AG08396 (cell line): ENCODE measurements at places on chromosomes 5 and 9.
A peak's percentile ranks its signal among the peaks of the same experiment; 100 is the strongest.

- no peak for DNase-seq
Observed at GRCh38 chr5:139717221-139717620, 69.1 kb downstream of the CXXC5 start.

GRCh38 chr9:128152133-128153059, 3.1 kb downstream of the LCN2 start:
- no peak for DNase-seq

- no peak for DNase-seq
Observed at GRCh38 chr5:7047511-7048261, 334.5 kb downstream of the TENT4A start.

- peak; percentile 5 for DNase-seq
Observed at GRCh38 chr9:70835323-70835722, 286.1 kb downstream of the TRPM3 start.

DNA sequence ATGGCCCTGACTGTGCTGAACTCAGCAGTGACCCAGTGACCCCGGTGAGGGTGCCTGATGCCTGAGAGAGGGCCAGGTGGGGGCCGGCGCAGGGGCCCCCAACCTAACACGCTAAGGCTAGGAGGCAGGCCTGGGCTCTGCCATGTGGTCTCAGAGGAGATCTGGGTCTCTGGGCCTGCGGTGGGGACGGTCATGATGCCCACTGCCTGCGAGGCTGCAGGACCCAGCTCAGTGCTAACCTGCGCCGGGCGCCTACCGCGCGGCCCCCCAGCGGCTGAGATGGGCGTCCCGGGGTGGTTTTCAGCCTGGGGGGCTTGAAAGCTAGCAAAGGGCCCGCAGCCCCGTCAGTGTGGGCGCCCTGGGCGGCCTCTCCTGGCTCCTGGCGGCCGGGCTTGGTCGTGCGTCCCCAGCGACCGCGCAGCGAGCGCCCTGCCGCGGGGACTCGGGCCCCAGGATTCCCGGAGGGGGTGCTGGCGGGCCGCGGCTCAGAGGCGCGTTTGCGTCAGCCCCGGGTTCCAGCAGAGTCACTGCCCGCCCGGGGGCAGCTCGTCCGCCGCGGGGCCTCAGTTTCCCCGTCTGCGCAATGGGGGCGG, 2.5 kb downstream of the EGFL7 start:
- peak; percentile 80 for DNase-seq

GRCh38 chr9:38671748-38672147, 48.2 kb downstream of the FAM240B start:
- no peak for DNase-seq

DNA sequence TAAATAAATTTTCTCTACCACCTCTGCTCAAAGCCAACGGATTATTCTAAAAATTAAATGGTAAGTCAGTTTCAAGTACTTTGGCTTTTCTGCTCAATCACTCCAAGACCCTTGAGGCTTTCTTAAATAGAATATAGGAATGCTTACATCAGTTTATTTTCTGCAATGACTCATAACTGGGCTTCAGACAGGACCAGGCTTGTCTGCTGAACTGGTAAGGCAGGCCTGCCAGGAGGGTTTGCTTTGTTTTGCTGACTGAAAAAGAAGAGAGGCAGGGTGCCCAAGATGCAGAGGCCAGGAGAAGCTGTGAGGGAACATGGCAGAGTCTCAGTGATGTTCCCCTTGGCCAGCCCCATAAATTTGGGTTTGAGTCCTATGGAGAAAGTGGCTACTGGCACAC, 60.3 kb upstream of the EPB41L4A start:
- DNase-seq = peak; percentile 24
